ENCODE measurements at places on chromosomes 13 and 19.

DNA sequence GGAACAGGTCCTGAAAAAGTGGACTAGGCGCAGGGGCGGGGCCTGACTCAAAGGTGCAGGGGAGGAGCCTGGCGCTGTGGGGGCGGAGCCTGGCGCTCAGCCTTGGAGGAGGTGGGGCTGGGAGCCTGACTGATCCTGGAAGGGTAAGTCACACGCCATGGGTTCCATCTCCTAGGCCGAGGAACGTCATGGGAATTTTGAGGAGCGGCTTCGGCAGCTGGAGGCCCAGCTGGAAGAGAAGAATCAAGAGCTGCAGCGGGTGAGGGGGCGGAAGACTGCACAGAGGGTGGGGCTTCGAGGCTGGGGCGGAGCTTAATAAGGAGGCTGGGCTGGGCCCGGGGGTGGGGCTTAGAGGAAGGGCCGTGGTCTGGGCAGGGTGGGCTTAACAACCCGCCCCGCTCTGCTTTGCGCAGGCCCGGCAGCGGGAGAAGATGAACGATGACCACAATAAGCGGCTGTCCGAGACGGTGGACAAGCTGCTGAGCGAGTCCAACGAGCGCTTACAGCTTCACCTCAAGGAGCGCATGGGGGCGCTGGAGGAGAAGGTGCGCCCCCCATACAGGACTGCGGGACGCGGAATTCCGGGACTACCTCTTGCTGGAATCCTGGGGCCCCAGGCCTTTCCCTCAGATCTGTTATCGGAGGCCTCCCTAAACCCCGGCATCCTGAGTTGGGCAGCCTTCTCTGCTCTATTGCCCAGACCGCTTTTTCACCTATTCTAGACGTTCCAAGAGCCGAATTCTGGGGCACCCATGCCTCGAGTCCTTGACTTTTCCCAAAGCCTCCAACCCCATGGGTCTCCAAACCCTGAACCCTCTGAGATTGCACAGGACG is 14.5 kb downstream of the PPFIA3 start:
- no peak for DNase-seq

- no peak for DNase-seq
These were observed 72.2 kb downstream of the CEBPG start for GRCh38 chr19:33445442-33446329.

DNA sequence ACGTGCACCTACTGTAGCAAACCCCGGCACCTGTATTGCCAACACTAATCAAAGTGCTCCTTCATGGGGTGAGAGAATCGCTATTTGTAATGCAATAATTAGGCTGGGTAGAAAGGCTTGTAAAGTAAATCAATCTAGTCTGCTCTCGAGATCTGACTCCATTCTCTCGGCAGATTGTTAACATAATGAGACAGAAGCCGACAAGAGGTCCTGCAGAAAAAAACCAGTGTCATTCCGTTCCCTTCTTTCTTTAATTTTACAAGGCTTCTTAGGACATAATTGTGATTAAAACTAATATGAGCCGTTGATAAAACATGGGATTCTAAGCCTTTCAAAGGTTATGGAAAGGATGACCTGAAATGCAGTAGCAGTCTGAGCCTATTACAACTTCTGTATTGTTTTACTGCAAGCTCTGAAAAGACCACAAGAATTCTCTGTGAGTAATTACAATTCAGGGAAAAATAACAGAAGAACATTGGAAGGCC is 530.0 kb downstream of the PCDH9 start:
- DNase-seq: no peak

- DNase-seq: no peak
These were observed 26.7 kb downstream of the CEACAM8 start for GRCh38 chr19:42568006-42568405.

- no peak for DNase-seq
These were observed 151.8 kb upstream of the SOX1 start for GRCh38 chr13:111915104-111915551.

- no peak for DNase-seq
These were observed 35.1 kb downstream of the RNF6 start for GRCh38 chr13:26186995-26187394.

DNA sequence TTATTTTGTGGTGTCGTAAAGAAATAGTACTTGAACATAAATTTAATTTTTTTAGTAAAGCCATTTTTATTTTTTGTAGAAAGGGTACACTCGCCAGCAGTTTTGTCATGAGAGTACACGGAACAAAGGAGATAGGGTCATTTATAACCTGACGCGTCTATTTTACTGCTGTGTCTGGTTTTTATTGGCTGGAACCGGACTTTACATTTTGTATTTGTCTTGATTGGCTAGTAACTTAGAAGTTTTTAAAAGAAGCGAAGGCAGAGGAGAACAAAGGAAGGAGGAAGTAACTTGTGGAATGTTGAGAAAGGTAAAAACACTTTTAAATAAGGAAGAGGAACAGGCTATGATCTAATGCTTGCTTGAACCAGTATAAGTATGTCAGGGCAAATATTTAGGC is 43.5 kb downstream of the TRPM4 start:
- DNase-seq: no peak

DNA sequence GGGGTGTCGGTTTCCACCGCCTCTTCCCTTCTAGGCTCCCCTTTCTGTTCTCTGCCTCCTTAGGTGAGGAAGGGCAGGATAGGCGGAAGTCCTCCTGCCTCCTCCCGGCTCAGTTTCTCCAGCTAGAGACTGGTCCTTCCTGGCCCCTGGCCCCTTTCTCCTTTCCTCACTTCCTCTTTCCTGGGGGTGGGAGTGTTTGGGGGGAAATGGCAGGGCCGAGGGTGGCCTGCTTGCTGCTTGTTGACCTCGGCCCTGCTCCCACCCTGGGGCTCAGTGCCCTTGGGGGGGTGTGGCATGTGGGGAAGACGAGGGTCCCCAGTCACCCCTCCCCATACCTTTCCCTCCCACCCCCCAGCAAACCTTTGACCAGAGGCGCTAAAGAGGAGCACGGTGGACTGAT is 5.0 kb downstream of the U2AF2 start:
- no peak for DNase-seq

DNA sequence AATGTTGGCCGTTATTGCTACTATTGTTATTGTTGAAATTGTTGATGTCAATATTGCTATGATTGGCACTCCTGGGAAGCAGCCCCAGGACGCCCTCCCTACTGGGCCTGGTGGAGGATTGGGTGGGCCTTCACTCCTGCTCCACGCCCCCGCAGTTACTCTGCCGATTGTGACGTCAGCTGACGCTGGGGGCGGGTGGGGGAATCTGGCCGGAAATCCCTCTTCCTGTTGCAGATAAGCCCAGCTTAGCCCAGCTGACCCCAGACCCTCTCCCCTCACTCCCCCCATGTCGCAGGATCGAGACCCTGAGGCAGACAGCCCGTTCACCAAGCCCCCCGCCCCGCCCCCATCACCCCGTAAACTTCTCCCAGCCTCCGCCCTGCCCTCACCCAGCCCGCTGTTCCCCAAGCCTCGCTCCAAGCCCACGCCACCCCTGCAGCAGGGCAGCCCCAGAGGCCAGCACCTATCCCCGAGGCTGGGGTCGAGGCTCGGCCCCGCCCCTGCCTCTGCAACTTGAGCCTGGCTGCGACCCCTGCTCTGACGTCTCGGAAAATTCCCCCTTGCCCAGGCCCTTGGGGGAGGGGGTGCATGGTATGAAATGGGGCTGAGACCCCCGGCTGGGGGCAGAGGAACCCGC is at the start of gene ETV2:
Gene ETV2 (plus strand): TSS at position 231 of the 637 bp plus-strand sequence. CDS start 716 bp downstream, outside the sequence.
- DNase-seq: peak; percentile 46

GRCh38 chr13:75771818-75772217 is 135.7 kb downstream of the LMO7 start:
- DNase-seq: no peak

DNA sequence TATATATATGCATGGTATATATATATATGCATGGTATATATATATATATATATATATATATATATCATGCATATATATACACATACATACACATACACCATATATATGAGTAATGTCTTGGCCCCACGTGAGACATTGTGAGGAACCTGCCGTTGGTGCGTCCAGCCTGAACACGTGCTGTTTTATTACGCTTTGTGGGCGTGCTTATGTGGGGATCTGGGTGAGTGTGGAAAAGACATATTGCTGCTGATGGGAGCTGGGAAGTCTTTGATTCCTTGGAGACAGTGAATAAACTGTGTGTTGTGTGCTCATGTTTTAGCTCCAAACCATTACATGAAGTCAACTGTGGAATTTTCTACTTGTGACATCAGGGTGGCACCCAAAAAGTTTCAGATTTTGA is 28.9 kb downstream of the KCTD15 start:
- DNase-seq: no peak

- DNase-seq: no peak
These were observed 4.7 kb upstream of the TMPRSS9 start for GRCh38 chr19:2355168-2356035.

GRCh38 chr19:40414542-40415535 is 1.7 kb upstream of the PRX start:
- DNase-seq: no peak

DNA sequence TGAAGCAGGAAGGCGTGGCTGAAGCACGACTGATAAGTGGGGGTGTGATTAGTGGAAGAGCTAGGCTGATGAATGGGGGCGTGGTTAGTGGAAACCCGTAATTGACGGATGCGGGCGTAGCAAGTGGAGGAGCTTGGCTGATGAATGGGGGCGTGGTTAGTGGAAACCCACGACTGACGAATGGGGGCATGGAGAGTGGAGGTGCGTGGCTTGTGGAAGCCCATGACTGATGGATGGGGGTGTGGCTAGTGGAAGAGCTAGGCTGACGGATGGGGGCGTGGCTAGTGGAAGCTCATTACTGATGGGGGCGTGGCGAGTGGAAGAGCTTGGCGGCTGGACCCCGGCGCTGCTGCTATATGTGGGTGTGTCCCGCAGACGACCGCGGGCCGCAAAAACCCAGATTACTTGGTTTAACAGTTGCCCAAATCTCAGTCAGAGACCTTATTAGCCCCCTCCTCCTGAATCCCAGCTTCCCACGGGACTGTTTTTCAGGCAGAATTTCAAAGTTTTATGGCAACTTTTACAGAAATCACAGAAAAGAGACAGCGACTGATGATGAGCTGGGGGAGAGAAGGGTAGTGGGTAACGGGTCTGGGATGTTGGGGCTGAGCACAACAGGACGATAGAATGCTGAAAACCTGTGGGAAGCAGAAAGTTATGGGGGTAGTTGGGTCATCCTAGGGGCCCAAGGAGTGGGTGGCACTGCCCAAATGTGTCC is 9.0 kb upstream of the MEIS3 start:
- peak; percentile 59 for DNase-seq

GRCh38 chr19:14433554-14434501 is 722 bp downstream of the PKN1 start:
- DNase-seq: peak; percentile 41

GRCh38 chr13:56352361-56352760 is 788.4 kb upstream of the PRR20A start:
- DNase-seq: no peak

- no peak for DNase-seq
These were observed 416.5 kb downstream of the EFNB2 start for GRCh38 chr13:106118996-106119395.

GRCh38 chr19:5131031-5131505 is 162.2 kb downstream of the KDM4B start:
- DNase-seq: peak; percentile 34

GRCh38 chr13:79497064-79497463 is 16.1 kb downstream of the NDFIP2 start:
- DNase-seq: no peak

- DNase-seq: no peak
These were observed 171.5 kb upstream of the SLITRK6 start for GRCh38 chr13:85970727-85971126.

DNA sequence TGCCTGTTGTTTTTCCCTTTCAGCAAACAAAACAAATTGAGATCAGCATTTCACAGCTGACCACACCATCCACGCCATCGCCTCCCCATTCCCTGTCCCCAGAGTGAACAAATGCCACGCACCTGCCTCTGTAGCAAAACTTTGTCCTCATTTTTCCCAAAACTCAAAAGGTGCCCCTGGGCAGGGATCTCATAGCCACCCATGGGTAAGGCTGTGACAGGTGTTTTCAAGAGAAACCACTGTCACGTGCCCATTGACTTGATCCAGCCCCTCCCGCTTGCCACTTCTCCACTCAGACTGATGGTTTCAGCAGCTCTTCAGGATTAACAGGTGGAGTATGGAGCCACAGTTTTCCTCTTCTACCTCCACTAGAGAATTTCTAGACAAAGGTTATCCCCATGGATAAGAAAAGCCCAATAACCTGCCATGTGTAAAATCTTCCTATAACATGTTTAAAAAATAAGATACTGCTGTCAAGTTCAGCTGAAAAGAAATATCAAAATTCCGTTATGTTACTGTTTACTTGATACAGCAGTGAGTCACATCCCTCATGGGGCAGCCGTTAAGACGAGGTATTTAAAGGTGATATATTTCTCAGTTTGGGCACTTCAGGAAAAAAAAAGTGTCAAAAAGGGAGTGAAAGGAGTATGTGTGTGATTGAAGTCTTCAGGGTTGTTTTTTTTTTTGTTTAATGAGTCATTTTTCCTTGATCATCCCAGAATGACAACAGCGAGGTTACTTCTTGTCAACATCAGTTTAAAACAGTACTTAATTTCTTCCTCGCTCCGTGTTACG is 63.5 kb upstream of the GPR183 start:
- no peak for DNase-seq

GRCh38 chr19:46698395-46699321 is 18.3 kb downstream of the PRKD2 start:
- DNase-seq: no peak

- no peak for DNase-seq
These were observed 27.3 kb upstream of the SLC7A10 start for GRCh38 chr19:33252971-33253370.

GRCh38 chr13:94657167-94657566 is 55.2 kb downstream of the SOX21 start:
- no peak for DNase-seq

DNA sequence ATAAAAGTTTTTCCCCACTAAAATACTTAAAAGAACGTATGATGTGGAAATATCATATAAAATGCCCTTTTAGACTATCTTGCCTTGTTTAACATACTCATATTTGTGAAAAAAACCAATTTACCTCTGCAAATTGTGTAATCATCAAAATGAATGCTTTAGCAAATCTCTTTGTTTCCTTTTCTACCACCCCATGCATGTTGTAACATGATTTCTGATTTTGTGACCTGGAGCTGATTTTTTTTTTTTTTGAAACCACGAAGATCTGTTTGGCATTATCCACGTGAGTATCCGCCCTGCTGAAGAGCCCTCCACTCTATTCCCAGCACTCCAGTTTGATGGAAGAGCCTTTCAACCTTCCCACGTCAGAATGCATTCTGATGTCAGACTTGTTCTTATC is 245.8 kb upstream of the NBEA start:
- DNase-seq: no peak

DNA sequence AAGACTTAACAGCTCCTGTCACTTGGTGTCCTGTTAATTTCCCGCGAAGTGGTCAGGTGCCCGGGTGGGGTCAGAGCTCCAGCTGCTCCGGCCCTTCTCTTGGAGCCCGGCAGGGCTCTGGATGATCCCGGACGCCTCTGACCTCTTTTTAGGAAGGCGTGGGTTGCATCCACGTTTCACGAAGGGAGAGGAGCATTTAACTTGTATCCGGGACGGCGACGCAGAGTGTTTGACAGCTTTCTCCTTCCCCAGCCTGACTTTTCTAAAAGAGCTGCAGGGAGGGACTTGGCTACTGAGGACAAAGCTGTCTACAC is 656 bp downstream of the ZNF155 start:
- no peak for DNase-seq

All from activated gamma-delta T cell treated with Interleukin-2 at 50 U/mL for 16 hours (primary cell).